NCI-H1417 treated with DMSO at 0.1 percent for 48 hours (cell line): ENCODE measurements at places on chromosomes 2 and 18.

GRCh38 chr2:231296401-231296974 lies 98.1 kb downstream of the ARMC9 start:
- no peak for DNase-seq

GRCh38 chr2:4340536-4340935 lies 637.2 kb downstream of the DCDC2C start:
- DNase-seq: no peak

GRCh38 chr2:105431367-105432043 lies 32.7 kb upstream of the FHL2 start:
- no peak for DNase-seq

DNA sequence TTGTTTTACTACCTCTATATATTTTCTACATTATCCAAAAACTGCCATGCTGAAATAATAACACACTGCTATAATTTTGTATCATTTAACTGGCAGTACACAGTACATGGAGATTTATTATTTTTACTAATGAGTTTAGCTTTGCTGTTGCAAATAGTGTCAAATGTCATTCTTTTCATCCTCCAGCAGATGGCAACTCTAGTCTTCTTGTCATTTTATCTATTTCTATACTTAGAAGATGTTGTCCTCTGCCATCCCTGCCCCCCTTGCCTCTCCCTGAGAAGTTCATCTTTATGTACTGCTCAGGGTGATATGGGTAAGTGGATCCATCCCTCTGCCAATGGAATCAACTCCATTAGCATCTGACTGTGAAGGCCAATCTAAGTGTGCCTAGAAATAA lies 21.7 kb upstream of the LRRTM1 start:
- DNase-seq: no peak

DNA sequence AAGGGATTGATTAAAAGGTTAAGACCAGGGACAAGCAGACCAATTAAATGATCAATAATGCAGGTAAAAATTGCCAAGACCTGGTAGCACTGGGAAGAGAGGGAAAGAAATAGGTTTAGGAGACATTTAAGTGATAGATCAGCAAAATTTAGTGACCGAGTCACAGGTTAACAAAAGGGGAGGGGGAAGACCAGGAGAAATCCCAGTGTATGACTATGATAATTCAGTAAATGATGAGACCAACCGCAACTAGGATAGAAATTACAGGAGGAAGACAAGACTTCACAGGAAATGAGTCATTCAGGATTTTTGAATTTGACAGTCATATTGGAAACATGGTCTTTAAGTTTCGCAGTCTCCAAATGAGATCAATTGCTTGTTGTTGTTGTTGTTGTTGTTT lies 62.9 kb downstream of the COBLL1 start:
- no peak for DNase-seq

- no peak for DNase-seq
These were observed 130.5 kb downstream of the TANC1 start for GRCh38 chr2:159098921-159099411.

DNA sequence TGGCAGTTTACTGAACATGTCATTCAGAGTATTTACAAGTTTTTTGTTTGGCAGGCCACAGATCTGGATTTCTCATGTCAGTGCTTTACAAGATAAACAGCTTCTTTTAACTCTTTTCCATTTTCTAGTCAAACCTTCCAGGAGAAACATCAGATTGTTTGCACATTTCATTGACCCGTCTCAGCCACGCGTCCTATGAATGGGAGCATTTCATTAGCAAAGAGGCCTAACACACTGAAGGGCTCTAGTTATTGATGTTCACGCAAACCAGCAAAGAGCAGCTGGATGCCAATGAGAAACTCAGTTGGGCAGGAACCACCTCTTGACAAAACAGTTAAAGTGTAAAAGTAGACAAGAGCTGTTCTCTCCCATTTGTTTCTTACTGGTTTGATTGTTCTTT lies 29.2 kb upstream of the MFF start:
- no peak for DNase-seq

DNA sequence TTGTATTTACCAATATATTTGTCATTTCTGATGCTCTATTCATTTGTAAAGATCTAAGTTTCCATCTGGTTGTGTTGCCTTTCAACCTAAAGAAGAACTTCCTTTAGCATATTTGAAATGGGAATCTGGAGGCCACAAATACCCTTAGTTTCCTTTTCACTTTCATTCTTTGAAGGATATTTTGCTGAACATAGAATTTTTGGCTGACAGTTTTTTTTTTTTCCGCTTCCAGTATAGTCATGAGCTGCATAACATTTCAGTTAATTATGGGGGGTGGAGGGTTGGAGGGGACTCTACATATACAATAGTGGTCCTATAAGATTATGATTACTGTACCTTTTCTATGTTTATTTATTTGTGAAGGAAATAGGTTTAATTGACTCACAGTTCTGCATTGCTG lies 83.9 kb downstream of the CERS6 start:
- DNase-seq: no peak
